Hindlimb muscle (tissue), 1 donor: ENCODE measurements at places on chromosomes 2 and 18. TPM values are rescaled to one million over a fixed set of nuclear protein-coding genes. Genes with fewer than 3 reads are reported as not detected.

The CCDC85A gene
- 6.1 TPM for polyA plus RNA-seq

The LIMS2 gene
- polyA plus RNA-seq = 52.6 TPM

The ACMSD gene
- 0.34 TPM for polyA plus RNA-seq

The SPOPL gene
- 12.0 TPM for polyA plus RNA-seq

- no peak for DNase-seq
These were observed 357.0 kb upstream of the FSIP2 start for GRCh38 chr2:185381631-185382030.

The B3GNT7 gene
- polyA plus RNA-seq = 0.68 TPM

The BCL2 gene
- 16.0 TPM for polyA plus RNA-seq

- DNase-seq = no peak
These were observed 188.2 kb downstream of the PLCL1 start for GRCh38 chr2:197992482-197993133.

GRCh38 chr2:202486351-202486750 is 110.2 kb downstream of the BMPR2 start:
- DNase-seq = no peak

The NOSTRIN gene
- polyA plus RNA-seq = 9.6 TPM

GRCh38 chr2:168432100-168432499 is 24.0 kb upstream of the CERS6 start:
- no peak for DNase-seq

The TXNDC2 gene
- 0.12 TPM for polyA plus RNA-seq

DNA sequence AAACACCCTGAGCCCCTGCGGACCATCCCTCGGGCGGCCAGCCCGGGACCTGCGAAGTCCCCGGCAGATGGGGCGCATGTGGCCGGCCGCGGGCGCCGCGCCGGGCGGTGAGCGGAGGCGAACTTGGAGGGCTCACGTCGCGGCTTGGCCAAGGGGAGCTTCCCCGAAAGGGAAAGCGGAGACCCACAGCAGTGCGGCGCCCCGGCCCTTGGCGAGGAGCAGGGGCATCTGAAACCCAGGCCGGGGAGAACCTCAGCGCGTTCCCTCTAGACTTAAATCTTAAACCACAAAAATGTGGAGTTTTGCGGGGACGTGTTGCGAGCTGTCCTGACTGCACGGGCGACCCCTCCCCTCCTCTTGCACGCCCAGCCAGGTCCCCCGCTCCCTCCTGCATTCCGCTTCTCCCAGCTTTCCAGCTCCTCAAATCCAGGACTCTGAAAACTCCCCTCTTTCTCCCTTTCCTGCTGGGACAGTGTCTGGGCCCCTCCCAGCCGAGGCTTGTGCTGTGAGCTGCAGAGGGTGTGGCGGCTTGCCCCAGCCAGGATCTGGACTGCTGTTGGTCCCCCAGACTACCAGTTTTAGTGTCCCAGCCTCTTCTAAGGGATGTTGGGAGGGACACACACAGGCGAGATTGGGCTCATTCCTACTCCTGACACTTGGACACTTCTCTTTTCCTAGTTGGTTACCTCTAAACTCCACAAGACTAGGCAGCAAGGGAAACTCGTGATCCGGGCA is 1.3 kb downstream of the FMNL2 start:
- peak; percentile 69 for DNase-seq

DNA sequence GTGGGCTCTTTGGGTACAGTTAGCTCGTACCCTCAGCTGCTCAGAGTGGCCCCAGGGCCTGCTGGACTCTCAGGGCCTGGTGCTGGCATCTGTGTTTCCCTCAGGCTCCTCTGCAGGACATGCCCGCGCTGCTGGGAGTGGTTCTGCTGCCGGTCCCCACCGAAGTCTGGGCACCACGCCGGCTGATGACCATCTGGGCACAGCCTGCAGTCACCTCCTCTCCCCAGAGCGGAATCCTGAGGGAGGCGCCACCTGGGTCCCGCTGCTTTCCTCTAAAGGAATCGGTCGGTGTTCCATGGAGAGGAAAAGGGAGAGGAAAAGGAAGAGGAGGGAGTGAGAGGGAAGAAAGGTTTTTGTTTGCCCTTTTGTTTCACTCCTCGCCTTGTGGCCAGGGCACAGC is 43.6 kb downstream of the MC2R start:
- no peak for DNase-seq

DNA sequence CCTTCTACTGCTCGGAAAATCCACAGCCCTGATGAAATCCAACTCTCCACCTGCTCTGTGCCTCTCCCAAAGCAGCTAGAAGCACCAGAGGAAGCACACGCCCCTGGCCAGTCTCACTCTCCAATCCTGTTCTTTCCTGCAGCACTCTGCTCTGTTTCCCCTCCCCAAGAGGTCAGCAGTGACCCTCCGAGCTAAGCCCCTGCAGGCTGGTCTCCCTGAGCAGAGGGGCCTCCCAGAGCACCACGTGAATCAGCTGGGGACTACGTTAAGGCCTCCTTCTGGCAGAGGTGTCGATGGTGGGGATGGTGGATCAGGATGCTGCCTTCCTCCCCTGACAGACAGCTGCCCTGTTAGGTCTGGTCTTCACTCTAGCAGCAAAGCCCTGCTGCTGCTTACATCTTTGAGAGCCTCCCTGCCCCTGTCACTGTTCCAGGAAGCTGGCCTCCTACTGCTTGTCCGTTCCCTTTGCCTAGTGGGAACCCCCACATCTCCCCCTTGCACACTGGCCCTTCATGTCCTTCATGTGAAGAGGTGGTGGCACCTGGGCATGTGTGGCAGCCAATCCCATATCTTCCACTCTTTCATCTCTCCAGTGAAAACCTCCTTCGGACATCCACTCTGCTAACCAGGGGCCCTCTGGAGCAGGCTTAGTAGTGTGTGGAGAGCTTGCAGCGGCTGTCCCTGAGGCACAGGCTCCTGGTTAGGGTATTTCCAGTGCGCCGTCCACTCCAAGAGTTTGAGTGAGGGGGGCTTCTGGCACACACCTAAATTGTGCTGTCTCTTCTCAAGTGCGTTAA is 307.5 kb upstream of the HS6ST1 start:
- no peak for DNase-seq

DNA sequence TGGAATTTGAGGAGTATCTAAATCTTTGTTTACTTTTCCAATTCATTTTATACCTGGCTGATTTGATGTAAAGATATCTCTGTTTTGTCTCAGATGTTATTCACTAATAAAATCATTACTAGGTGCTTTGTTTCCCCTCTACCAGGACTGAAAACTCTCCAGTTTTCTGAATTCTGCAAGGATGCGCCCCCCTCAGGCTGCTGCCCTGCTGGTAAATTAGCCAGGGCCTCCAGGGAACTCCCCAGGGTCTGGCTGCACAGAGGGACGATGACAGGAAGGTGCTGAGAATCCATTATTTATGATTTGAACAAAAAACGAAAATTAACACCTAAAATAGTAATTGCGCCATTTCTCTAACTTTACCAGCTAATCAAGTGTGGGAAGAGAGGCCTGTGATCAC is 541.2 kb upstream of the POU3F3 start:
- DNase-seq = no peak

The MGAT5 gene
- polyA plus RNA-seq = 16.5 TPM

- DNase-seq = no peak
These were observed 773.0 kb downstream of the CPS1 start for GRCh38 chr2:211329421-211329820.

DNA sequence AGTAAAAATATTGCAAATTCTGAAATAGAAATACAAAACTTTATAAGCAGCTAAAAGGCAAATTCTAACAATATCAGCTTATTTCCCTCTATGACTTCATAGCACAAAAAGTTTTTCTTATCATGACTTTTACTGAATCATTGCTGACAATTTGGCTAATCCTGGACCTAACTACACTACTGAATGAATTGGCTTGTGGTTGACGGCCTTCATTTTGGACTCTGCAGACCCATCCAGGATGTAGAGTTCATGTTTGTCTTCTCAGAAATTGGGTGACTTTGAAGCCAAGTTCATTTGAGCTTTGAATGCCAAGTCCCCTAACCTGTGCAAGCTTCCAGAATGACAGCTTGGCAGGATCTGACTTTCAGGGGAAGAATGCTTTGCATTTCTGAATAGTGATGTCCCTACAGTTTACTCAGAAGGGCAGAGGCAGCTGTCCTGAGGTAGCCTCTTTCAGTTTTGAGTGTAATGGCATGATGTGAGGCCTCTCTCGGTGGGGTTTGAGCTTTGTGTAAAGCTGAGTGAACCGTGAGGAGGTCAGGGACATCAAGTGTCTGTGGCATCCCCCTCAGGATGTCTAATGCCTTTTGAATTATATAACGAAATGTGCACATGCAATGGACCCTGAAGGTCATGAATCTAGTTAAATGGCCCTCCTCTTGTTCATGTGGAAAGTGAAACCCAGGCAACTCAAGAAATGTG is 48.0 kb downstream of the EFEMP1 start:
- DNase-seq = no peak

- peak; percentile 45 for DNase-seq
These were observed 231.9 kb downstream of the DYSF start for GRCh38 chr2:71685073-71685848.

The MERTK gene
- polyA plus RNA-seq = 4.4 TPM

- DNase-seq = no peak
These were observed 46.8 kb upstream of the PLB1 start for GRCh38 chr2:28449126-28449487.

GRCh38 chr2:148279216-148279615 is 258.3 kb downstream of the MBD5 start:
- no peak for DNase-seq

DNA sequence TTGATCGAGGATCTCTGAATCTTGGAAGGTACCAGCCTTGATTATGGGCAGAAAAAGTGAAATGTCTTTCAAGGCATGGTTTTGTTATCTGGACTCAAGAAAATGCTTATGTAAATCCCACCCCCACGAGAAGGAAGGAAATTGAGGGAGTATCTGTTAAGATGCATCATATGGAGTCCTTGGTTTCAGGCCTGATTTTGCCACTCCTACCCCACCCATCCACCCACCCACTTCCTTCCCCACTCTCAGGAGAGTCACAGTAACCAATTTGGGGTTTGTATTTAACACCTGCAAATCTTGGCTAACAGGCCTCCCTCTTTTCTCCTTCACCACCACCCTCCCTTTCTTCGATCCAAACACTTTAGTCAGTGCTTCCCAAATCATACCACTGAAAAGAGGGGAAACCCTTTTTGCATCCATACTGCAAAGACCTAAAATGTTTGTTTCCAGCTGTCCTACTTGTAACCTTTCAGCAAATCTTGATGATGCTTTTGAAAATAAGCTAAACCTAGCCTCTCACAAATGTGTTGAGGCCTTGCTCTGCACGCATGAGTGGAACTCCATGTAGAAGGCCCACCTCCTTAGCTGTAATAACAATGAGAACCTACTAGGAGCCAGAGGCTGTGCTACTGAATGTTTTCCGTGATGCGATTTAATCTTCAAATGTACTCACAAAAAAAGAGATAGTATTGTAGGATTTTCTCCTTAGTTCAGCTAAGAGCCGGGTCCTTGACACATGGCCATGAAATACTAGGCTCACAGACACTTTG is 34.8 kb downstream of the POU3F3 start:
- DNase-seq = no peak

DNA sequence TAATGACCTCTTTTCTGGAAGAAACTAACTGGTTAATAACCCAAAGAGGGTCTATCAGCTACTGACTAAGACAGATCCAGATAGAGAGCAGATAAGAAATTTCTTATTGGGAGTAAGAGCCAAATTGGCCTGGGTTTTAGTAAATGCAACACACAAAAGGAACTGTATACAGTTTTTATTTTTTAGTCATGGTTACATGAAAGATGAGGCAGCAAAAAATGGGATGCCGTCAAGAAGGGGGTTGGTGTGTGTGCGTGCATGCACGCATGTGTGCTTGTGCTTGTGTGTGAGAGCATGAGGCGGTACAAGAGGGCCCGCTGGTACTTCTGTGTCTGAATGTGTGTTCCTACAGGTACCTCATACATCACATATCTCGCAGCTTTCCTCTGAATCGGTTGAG is 466.2 kb upstream of the HNRNPA3 start:
- DNase-seq = no peak

The G6PC2 gene
- not detected for polyA plus RNA-seq

DNA sequence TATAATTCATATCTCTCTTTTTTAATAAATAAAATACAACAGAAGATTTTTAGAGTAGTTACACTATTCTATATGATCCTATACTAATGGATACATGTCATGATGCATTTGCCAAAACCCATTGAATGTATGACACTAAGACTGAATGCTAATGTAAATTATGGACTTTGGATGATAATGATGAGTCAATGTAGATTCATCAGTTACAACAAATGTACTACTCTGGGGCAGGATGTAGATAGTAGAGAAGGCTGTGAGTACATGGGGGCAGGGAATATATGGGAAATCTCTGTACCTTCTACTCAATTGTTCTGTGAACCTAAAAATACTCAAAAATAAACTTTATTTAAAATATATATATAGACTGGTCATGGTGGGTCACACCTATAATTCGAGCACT is 45.6 kb upstream of the NEDD4L start:
- DNase-seq = no peak

DNA sequence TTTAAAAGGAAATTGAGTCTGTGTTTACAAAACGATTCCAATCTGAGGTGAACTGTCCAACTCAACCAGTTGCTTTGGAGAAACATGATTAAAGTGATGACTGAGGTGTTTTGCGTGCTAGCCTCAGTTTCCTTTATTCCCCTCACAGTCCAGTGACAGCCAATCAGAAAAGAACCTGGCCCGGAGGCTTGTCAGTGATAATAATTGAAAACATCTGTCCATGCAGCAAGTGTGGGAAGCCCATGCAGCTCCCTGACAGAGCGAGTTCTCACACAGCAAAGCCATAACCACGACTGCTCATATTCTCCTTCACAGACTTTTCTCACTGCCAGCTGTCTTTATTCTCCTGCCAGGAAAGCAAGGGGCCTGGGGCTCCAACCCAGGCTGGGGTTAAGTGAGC is 613.4 kb downstream of the ARHGAP15 start:
- no peak for DNase-seq

The GPR148 gene
- not detected for polyA plus RNA-seq

DNA sequence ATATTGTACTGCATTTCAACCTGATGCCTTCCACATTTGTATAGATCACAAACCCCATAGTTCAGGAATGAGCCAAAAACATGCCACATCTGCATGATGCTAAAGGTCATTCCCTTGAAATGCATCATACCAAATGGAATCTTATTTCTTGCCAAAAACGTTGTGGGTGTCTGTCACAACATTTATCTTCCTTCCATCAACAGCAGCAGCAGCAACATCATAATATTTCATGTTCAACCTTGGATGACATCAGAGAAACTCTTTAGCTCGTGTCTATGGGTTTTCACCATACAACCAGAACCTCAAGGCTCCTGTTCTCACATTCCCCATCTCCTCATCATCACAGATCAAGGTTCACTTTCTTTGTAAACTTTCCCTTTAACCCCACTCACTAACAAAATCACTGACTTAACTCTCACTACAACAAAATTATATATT is 221.3 kb upstream of the CTAGE1 start:
- no peak for DNase-seq

- no peak for DNase-seq
These were observed 39.1 kb upstream of the GPR17 start for GRCh38 chr2:127606625-127607398.

The CROCC2 gene
- polyA plus RNA-seq = 0.22 TPM

- DNase-seq = no peak
These were observed 314.5 kb upstream of the CHAC2 start for GRCh38 chr2:53452957-53453748.
